ENCODE measurements at places on chromosomes 3 and 15.

DNA sequence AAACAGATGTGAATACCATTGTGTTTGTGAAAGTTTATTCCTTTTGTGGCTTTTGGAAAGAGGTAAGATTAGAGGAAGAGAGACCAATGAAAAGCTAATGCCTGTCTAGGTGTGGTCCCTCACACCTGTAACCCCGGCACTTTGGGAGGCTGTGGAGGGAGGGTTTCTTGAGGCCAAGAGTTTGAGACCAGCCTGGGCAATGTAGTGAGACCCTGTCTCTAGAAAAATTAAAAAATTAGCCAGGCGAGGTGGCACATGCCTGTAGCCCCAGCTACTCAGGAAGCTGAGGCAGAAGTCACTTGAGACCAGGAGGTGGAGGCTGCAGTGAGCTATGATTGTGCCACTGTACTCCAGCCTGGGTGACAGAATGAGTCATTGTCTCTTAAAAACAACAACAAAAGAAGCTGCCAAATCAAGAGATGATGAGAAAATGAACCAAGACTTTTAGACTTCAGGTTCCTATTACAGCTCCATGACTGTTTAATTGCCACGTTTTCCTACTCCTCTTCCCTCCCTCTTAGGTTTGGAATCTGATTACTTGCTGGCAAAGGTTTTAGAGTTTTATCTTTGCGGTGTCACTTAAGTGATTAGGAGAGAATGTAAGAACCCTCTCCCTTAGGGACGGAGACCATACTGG lies 68.7 kb downstream of the CGNL1 start:
- DNase-seq: no peak

DNA sequence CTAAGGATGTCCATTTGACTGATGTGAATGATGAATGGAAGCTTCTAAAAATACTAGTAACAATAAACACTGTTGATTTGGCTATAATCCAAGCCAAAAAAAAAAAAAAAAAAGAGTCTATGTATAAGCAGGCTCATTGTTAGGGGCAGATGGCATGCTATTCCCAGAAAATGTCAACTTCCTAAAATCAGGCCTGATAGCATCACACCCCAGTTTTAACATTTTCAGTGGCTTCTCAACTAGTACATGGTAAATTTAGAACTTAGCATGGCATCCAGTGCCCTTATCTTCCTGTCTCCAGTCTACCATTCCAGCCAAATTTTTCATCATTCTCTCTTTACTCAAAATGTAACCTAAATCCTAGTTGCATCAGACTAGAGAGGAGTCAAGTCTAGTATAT lies 288.2 kb upstream of the ZNF385D start:
- DNase-seq: no peak

DNA sequence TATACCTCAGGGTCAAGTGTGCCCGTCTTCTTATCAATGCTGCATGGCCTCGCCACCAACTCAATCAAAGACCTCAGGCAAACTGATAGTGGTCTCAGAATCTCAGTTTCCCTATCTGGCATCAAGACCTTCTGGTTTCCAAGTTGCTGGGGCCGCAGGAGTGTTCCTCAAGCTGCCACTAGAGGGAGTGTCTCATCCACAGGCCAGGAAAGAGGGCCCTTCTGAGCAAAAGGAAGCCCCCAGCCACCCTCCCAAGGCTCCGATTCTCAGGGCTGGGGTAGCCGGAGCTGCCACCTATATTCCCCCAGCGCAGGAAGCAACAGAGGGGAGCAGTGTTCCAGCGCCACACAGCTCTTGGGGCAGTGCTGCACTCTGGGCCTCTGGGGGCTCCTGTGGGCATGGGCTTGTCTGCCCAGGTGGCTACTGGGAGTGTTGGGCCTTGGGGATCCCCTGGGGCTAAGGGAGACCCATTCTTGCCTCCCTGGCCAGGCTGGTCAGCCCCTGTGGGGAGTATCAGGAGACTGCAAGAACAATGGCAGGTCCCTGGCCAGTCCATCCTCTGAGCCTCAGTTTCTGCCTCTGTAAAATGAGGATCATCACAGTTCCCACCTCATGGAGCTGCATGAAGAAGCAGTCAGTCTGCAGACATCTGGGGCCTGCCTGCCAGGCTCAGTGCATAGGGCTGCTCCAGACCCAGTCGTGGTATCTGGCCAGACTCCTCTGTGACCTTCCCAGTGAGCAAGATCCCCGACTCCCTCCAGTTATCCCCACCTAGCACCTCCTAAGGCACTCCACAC lies 23.4 kb upstream of the SEC13 start:
- DNase-seq: peak; percentile 37

DNA sequence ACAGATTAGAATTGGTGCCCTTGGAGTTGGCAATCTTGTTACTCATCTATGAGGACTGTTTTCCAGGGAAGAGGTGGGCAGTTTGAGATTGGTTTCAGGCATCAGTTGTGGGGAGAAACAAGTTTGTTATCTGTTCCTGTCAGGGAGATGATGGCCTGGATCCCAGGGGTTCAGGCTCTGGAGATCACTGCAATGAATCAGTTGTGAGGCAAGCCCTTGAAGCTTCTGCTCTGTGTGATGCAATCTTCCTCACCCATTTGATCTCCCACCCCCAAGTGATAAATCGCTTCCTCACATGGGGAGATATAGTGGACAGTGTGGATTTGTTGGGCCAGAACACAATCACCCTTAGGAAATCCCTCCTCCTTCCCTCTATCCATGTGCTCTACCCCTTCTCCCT lies 276.6 kb upstream of the LRTM1 start:
- DNase-seq: no peak

GRCh38 chr3:193693774-193694173 lies 100.8 kb downstream of the OPA1 start:
- DNase-seq: no peak

DNA sequence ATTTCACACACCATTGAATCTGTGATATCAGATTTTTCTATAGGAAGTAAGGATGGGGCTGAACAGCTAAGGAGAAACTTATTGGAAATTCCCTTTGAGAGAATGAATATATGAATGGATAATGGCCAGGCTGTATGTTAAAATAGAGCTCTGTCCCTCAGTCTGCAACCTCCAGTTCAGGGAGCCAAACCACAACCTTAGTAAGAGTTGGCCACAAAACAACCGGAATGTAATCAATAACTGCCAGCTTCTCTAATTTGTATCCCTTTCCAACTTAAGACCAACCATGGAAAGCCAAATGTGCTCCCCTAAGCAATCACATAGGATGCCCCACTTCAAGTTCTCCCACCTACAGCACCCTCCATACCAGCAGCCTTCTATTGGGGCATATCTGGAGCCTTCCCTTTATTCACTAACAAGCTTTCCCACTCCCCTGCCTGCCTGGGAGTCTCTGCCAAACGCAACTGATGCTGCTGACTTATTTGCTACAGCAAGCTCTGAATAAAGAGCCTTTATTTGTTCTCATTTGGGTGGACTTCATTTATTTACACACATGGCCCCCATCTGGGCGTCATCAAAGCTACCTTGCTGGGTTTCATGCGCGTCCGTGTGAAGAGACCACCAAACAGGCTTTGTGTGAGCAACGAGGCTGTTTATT lies 75.4 kb upstream of the LARS2 start:
- DNase-seq: no peak

DNA sequence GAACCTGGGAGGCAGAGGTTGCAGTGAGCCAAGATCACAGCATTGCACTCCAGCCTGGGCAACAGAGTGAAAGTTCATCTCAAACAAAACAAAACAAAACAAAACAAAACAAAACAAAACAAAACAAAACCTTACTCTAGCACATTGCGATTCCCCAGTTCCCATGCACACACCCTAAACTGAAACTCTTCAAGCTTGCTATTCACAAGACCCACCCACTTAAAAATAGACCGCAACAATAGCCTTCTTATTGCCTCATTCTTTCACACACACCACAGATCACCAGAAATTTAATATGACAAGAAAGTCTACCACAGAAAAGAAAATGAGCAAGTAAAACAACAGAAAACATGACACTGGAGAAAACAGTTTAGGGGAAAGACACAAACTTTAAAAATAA lies 598.4 kb downstream of the FHIT start:
- DNase-seq: no peak

- DNase-seq: no peak
Measured at GRCh38 chr15:42508263-42508690, 12.8 kb downstream of the SNAP23 start.

GRCh38 chr15:72117486-72118016 lies 399 bp downstream of the MYO9A start:
- DNase-seq: peak; percentile 82

DNA sequence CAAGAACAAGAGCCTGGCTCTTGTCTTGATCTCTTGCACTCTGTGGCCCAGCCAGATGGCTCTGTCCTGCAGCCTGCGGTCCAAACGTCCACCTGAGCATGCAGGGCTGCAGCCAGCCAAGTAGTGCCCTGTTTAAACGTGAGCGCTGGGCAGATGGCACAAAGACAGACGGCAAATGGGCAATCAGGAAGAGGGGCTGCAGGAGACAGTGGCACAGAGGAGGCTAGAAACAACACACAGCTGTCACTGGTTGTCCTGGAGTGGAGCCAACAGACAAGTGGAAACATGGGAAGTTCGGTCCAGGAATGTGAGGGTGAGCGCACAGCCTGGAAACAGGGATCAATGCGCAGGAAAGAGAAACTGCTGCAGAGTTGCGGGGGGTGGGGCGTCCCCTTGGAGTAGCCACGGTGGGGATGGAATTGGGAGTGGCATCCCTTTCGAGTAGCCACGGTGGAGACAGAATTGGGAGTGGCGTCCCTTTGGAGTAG lies 10.7 kb upstream of the ZXDC start:
- no peak for DNase-seq

- no peak for DNase-seq
Measured at GRCh38 chr3:161028555-161029153, 76.5 kb downstream of the B3GALNT1 start.

GRCh38 chr3:125186261-125186787 lies 26.2 kb downstream of the SLC12A8 start:
- no peak for DNase-seq

GRCh38 chr3:24088782-24089181 lies 143.7 kb downstream of the NR1D2 start:
- no peak for DNase-seq

DNA sequence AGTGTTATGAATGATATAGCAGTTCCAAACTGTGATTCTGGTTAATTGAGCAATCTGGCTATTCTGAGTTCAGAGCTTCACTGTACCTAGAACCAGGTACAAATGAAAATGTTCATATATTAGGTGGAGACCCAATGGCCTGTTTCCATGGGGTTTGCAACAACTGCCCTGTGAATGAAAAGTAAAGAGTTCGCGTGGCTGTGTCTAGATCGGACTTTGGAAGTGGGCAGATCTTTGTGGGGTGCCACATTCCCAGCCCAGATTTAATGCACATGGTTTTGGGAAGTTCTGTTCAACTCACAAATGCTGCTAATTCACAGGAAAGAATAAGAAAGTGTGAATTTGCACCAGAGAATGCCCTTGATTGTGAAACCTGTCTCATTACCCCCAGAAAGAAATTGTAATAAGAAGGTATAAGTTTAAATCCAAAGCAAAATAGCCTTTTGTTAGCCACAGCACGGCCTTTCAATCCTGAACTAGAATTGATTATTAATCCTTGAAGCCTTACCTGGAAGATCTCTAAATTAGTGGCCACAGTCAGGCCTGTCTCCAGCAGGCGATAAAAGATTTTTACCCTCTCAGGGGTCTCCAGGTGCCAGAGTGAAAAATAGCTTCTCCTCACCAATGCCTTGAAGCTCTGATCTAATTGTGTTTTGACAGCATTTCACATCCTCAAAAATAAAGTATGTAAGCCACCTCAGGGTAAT lies 22.6 kb downstream of the WHAMM start:
- no peak for DNase-seq

- DNase-seq: no peak
Measured at GRCh38 chr3:115563984-115564383, 59.3 kb upstream of the GAP43 start.

DNA sequence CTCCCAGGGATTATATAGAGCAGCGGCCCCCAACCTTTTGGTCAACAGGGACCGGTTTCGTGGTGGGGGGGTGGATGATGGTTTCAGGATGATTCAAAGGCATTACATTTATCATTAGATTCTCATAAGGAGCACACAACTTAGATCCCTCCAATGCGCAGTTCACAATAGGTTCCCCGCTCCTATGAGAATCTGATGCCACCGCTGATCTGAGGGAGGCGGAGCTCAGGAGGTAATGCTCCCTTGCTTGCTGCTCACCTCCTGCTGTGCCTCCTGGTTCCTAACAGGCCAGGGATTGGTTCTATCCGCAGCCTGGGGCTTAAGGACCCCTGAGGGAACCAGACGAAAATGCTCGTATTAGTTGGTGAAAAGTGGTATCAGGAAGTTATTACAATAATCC lies 1.3 kb upstream of the HACD2 start:
- DNase-seq: no peak

DNA sequence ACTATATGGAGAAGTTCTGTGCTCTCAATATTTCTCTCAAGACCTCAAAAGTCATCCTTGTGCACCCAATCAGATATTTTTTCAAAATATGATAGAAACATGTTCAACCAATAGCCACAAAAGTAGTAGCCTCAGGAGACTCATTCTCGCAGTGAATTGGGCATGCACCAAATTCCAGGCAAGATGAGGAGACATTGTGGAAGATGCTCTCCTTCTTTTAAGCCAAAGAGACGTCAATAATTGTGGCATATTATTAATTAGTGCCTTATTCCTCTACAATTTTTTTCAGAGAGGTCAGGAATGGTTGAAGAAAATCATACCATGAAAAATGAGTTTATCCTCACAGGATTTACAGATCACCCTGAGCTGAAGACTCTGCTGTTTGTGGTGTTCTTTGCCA lies at the start of gene OR5K2:
OR5K2 (plus strand) TSS at position 301 of the 400 bp plus-strand sequence; CDS start at position 301, 0 bp downstream.
- no peak for DNase-seq

GRCh38 chr3:97662762-97663161 lies 101.8 kb upstream of the ARL6 start:
- DNase-seq: no peak

GRCh38 chr3:145355206-145355605 lies 805.8 kb downstream of the PLOD2 start:
- DNase-seq: no peak

DNA sequence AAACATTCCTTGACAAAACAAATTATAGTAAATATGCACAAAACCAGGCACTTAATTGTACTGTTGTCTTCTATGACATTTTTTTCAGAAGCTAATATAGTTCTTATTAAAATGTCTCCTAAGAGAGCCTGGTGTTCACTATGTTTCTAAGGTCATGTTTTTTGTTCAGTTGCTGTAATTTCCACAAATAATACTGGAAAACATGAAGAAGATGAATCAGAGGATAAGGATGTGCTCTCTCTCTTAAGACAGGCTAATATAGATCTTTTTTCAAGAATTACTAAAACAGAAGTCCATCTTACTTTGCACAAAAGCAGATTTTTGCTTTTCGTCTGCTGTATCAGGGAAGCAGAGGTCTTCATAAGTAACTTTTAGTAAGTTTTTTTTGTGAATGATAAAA lies 823.0 kb upstream of the NECTIN3 start:
- DNase-seq: no peak

- no peak for DNase-seq
Measured at GRCh38 chr15:71237456-71238188, 122.4 kb downstream of the THSD4 start.

DNA sequence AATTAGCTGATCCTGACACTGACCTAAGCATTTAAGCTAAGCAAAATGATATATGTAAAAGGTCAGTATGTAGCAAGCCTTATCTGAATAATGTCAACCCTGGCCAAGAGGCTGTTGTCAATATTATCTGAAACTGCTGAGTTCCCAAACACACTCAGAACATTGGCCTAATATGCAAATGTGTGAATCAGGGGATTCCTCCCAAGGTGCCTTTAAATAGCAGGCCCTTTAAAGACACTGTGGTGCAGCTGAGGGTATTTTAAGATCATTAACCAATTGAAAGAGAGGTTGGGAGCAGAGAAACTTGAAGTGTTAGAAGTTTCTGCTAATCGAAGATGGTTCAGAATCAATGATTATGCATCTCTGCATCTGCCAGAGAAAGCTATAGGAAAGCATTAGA lies 207.0 kb downstream of the NTRK3 start:
- DNase-seq: no peak

- no peak for DNase-seq
Measured at GRCh38 chr15:98524838-98525660, 123.3 kb upstream of the IGF1R start.
